ENCODE measurements at places on chromosomes 3 and 15.

DNA sequence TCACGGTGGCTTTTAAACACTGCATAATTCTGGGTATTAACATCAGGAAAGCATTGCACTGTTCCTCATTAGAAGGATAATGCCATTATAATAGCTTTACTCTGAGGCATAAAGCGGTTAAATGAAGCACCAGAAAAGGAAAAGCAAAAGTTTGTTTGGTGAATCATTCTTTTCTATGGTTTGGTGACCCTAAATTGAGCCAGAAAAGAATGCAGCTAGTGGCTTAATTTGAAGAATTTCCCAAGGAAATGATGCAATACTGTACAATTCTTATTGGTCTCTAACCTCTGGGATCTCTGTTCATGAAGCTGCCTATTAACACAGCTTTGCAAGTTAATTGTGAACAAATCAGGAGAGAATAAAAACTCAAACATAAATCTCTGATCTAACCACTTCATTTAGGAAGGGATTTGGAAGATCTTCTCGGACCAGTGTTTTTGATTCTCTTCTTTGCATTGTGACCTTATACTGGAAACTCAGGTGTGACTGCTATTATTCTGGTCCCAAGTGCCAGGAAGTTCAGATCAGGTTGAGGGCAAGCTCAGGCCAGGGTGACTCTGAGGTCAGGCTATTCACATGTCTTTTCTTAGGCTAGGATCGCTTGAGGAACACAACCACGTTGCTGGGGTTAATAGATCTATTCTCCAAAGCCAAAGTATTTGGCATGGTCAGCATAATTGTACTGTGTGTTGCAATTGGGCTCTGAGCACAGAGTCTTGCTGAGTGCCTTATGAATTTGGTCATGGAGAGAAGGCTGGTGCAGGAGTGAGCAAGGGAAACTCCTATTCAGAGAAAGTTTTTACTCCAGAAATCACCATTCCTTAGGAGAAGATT lies 11.3 kb upstream of the DLG1 start:
- DNase-seq: no peak

GRCh38 chr3:47780741-47781684 lies 680 bp downstream of the SMARCC1 start:
- peak; percentile 46 for DNase-seq

- DNase-seq: no peak
Measured at GRCh38 chr3:171974986-171975837, 64.2 kb upstream of the FNDC3B start.

GRCh38 chr15:40320931-40321371 lies 2.5 kb upstream of the INAFM2 start:
- no peak for DNase-seq

DNA sequence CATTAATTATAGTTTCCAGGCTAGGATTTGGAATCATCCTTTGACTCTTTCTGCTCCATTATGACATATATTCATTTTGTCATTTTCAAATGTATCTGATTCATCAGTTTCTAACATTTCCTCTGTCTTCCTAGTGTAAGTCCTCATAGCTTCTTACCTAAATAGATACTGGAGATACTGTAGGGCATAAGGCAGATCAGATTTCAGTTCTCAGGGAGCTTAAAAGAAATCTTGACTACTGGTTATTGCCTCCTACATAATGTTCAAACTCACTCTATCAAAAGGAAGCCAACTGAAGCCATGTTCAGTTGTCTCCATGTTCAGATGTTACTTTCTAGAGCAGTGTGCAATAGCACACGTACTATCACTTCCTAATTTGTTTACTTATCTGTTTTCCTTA lies 29.6 kb upstream of the CTDSPL2 start:
- DNase-seq: no peak

Data from omental fat pad (tissue), 4 donors.